ENCODE measurements at places on chromosomes 7 and 10. TPM values are rescaled to one million over a fixed set of nuclear protein-coding genes. Genes with fewer than 3 reads are reported as not detected.

Gene LDB3
- 2.2 TPM for total RNA-seq

Gene MYH16
- not detected for total RNA-seq

Gene SLC13A1
- not detected for total RNA-seq

Gene FASTK
- total RNA-seq = 54.4 TPM

Gene HYAL4
- not detected for total RNA-seq

Gene TMEM130
- 2.9 TPM for total RNA-seq

Gene ARHGAP22
- 9.6 TPM for total RNA-seq

Gene GPNMB
- total RNA-seq = 452 TPM

Gene OR2A42
- total RNA-seq = not detected

DNA sequence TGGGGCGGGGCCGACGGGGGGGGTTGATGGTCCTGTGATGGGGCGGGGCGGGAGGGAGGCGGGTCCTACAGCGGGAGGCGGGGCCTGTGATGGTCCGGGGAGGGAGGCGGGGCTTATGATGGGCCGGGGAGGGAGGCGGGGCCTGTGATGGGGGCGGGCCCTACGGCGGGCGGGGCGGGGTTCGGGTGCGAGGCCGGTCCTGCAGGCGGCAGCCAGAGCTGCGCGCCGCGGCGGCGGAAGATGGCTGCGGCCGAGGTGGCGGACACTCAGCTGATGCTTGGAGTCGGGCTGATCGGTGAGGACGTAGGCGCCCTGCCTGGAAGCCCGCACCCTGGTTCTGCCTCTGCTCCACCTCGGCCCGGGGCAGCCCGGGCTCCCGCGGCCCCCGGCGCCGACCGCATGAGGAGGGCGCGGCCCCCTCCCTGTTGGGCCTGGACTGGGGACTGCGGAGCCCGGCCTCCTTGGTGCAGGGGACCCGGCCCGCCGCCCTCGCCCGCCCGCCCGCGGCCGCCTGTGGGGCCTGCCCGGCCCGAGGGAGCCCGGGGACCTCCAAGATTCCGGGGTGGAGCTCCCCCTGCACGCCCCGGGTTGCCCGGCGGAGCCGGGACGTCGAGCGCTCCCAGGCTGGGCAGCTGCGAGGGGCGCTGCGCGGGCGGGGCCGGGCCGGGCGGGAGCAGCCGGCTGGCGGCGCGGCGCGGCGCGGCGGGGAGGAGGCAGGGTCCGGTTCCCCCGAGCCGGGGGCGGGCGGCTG lies at the start of gene DENND10:
DENND10 (plus strand) TSS at position 211 of the 751 bp plus-strand sequence; CDS start at position 241, 30 bp downstream.
- peaks cover 14% of the 10 kb centered on the region for H3K36me3 ChIP-seq
- H3K27ac ChIP-seq = peak within 1 kb of the TSS; percentile 67
- DNase-seq = peak; percentile 87
- peaks cover 8% of the 10 kb centered on the region for H3K4me1 ChIP-seq
- peak within 1 kb of the TSS; percentile 75 for H3K4me3 ChIP-seq

DNA sequence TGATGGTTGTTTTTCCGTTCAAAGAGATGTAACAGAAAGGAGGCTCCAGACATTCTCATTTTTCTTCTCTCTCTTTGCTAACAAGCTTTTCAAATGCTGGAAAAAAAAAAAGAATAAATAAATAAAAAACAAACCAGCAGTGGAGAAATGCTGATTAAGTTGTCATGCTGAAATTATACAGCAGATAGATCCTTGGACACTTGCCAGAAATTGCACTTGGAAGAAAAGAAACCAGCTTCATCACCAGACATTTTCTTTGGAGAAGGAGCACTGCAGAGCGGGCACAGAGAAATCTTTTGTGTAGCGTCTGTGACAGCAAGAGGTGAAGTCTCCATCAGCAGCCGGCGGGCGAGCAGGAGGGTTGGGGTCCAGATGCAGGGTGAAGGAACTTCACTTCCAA lies 55.8 kb downstream of the CLRN3 start:
- no peak overlapping the region for H3K4me3 ChIP-seq
- H3K36me3 ChIP-seq = no peaks in the 10 kb centered on the region
- no peak for DNase-seq
- H3K27me3 ChIP-seq = no peaks in the 10 kb centered on the region
- no peak overlapping the region for H3K27ac ChIP-seq
- H3K4me1 ChIP-seq = no peaks in the 10 kb centered on the region

- DNase-seq = no peak
- no peaks in the 10 kb centered on the region for H3K27me3 ChIP-seq
- no peaks in the 10 kb centered on the region for H3K36me3 ChIP-seq
- peaks cover 8% of the 10 kb centered on the region for H3K4me1 ChIP-seq
- H3K27ac ChIP-seq = no peak overlapping the region
Observed at GRCh38 chr7:22662556-22663356, 64.2 kb upstream of the IL6 start.

DNA sequence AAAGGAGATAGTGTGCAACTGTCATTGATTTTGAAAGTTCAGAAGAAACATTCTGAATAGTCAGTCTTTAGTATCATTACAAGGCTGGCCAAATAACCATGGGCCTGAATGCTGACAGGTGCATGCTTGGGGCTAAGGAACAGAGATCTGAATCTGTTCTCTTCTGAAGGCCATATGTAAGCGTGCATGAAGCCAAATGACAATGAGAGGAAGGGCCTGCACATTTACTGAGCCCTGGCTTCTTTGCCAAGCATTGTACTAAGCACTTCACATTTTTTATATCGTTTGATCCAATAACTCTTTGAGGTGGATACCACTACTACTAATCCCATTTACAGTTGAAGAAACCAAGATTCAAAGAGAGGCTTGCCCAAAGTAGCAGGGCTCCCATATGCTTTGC lies 22.5 kb upstream of the TIAL1 start:
- no peak for DNase-seq
- H3K27me3 ChIP-seq = no peaks in the 10 kb centered on the region
- H3K36me3 ChIP-seq = no peaks in the 10 kb centered on the region
- H3K27ac ChIP-seq = no peak overlapping the region
- no peak overlapping the region for H3K4me3 ChIP-seq

GRCh38 chr10:32972929-32973328 lies 14.9 kb upstream of the ITGB1 start:
- H3K27ac ChIP-seq = no peak overlapping the region
- H3K4me1 ChIP-seq = peaks cover 7% of the 10 kb centered on the region
- H3K4me3 ChIP-seq = no peak overlapping the region
- no peaks in the 10 kb centered on the region for H3K36me3 ChIP-seq

DNA sequence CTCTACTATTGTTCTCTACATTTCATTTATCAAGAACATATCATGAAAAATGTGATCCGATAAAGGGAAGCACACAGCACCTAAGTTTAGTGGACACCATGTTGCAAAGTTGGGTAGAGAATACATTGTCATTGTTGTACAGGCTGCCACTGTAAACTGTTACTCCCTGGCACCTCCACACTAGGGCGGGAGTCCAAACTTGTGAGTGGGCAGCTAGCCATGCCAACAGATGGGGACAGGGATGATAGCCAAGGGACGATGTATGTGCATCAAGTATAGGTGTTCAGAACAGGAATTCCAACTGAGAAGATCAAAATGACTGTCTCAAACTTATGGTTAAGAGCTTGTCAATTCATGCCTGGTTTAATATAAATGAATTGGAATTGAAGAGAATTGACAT lies 31.1 kb upstream of the COMMD3 start:
- H3K4me3 ChIP-seq = no peak overlapping the region
- no peak for DNase-seq
- no peak overlapping the region for H3K27ac ChIP-seq
- H3K27me3 ChIP-seq = no peaks in the 10 kb centered on the region
- H3K4me1 ChIP-seq = no peaks in the 10 kb centered on the region

DNA sequence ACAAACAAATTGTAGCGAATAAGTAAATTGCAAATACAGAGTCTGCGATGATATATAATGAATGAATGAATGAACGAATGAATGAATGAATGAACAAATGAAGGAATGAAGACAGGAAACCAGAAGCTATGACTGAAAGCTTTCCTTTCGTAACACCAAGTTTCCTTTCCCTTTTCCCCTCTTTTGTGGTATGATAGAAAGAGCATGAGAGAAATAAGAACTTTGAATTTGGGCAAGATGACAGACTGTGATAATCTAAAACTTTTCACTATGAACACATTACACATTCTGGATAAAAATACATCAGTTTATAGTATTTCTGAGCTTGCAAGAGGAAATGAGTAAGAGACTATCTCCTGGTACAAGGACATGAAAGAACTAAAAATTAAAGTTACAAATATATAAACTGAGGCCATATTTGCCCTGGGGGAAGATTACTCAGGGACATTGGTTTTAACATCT lies 8.4 kb upstream of the UCN3 start:
- no peak for DNase-seq
- H3K4me3 ChIP-seq = no peak overlapping the region
- no peaks in the 10 kb centered on the region for H3K36me3 ChIP-seq

DNA sequence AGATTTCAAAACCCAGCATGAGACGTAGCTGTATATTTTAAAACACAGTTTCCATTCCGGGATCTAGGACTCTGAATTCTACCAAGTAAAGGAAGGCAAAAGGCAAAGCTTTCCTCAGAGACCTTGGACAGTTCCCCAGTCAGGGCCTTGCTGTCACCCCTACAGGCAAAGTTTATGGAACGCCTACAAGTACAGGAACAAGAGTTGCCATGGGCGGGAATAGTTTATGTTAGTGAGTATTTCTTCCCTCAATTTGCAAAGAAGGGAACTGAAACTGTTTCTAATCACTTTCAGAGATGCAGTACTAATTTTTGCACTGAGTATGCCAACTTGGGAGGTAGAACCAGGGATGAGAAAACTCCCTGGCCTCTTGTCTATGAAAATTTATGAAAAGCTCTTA lies 68.2 kb upstream of the LRGUK start:
- no peak for DNase-seq
- H3K36me3 ChIP-seq = peaks cover 11% of the 10 kb centered on the region
- no peak overlapping the region for H3K4me3 ChIP-seq

DNA sequence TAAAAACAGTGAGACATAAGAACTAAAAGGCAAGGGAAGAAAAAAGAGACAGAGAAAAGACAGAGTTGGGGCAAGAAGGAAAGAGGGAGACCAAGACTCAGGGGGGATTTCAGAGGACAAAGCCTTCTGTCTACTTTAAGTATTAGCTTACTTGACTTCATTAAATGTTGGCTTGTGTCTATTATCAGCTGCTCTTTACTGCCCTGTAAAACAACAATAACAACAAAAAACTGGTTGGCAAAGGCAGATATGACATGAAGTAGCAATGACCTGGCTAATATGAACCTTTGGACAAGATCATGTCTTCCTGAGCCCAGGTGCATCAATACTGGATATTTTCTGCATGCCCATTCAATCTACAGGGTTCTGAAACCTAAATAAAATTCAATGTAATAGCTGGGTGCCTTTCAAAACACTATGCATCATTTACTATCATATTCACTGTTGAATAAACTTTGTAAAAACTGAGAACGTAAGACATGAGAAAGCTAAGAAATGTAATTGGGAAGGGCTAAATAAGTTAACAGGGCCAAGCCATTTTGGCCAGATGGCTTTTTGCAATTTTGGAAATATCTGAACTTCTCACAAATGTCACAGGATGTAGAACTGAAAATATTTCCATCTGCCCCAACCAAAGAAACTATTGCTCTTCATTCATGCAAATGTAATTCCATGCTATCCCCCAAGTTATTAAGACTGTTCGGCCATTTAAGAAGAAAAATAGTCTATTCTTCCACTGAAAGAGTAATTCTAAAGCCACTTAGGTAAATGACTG lies 49.4 kb downstream of the LRRN3 start:
- H3K27ac ChIP-seq = no peak overlapping the region
- H3K4me1 ChIP-seq = peaks cover 20% of the 10 kb centered on the region
- H3K36me3 ChIP-seq = no peaks in the 10 kb centered on the region
- no peak for DNase-seq

DNA sequence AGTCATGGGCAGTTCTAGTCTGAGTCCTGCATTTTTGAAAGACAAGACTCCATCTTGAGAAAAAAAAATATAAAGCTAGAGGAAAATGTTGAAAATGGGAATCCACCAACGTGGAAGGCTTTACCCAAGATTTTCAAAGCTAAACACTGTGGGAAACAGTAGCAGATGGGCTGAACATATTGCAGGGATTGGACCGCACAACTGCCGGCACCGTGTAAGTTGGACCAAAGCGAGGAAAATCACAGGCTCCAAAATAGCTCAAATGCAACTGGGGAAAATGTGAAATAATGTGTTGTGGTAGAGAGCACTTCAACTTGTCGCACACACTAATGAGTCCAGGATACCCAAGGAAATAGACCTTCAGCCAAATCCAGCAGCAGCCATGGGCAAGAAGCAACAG lies 26.4 kb upstream of the ADRB1 start:
- no peaks in the 10 kb centered on the region for H3K27me3 ChIP-seq
- no peak overlapping the region for H3K27ac ChIP-seq
- no peak for DNase-seq
- H3K4me1 ChIP-seq = no peaks in the 10 kb centered on the region
- no peak overlapping the region for H3K4me3 ChIP-seq

GRCh38 chr7:45921699-45922519 lies 837 bp upstream of the IGFBP3 start:
- no peaks in the 10 kb centered on the region for H3K36me3 ChIP-seq
- peaks cover 27% of the 10 kb centered on the region for H3K4me1 ChIP-seq
- peak overlapping the region; percentile 51 for H3K4me3 ChIP-seq

DNA sequence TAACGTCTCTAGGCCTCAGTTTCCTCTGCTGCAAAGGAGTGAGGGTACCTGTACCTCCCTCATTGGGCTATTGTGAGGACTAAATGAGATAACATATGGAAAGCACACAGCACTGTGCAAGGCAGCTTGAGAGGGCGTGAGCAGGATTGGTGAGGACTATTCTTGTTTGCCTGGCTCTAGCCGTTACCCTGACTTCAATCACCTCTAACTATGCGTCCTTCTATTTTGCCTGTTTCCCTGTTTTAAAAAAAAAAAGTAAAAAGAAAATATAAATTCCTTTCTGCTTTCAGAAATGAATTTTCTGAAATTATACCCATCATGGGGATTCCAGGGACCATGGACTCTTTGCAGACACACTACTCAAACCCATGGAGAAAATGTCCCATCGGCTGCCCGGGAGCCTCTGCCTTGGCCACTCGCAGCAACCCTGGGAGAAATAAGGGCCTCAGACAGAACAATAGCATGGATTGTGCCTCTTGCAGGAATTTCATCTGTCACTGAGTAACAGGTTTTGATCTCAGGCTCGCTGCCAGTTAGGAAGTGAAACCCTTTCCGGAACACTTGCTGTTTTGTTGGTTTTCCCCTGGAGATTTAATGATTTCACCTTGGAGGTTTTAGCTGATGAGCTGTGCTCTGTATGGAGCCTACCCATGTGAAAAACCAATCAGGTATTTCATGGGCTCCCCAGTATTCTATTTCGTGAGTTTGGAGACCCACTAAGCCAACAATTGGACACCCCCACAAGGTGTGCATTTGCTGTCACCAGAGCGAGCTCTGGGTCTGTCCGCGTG lies 55.6 kb downstream of the STEAP1B start:
- H3K27ac ChIP-seq = peak overlapping the region; percentile 78
- H3K4me1 ChIP-seq = peaks cover 54% of the 10 kb centered on the region
- no peaks in the 10 kb centered on the region for H3K36me3 ChIP-seq
- no peak for DNase-seq
- no peaks in the 10 kb centered on the region for H3K27me3 ChIP-seq
- H3K4me3 ChIP-seq = no peak overlapping the region
